ENCODE measurements at places on chromosomes 12 and 14. TPM values are rescaled to one million over a fixed set of nuclear protein-coding genes. Genes with fewer than 3 reads are reported as not detected.

The ASCL1 gene
- total RNA-seq = 0.17 TPM

The CISTR gene
- not detected for total RNA-seq

The TAS2R43 gene
- total RNA-seq = 0.82 TPM

The CPNE8 gene
- 33.3 TPM for total RNA-seq

The C1S gene
- 97.2 TPM for total RNA-seq

The CAPZA3 gene
- total RNA-seq = not detected

The RGS6 gene
- 0.45 TPM for total RNA-seq

The NCOR2 gene
- 148 TPM for total RNA-seq
